ENCODE measurements at places on chromosomes 7 and 10.

- DNase-seq: peak; percentile 29
Measured at GRCh38 chr7:50119815-50120637, 27.0 kb upstream of the ZPBP start.

DNA sequence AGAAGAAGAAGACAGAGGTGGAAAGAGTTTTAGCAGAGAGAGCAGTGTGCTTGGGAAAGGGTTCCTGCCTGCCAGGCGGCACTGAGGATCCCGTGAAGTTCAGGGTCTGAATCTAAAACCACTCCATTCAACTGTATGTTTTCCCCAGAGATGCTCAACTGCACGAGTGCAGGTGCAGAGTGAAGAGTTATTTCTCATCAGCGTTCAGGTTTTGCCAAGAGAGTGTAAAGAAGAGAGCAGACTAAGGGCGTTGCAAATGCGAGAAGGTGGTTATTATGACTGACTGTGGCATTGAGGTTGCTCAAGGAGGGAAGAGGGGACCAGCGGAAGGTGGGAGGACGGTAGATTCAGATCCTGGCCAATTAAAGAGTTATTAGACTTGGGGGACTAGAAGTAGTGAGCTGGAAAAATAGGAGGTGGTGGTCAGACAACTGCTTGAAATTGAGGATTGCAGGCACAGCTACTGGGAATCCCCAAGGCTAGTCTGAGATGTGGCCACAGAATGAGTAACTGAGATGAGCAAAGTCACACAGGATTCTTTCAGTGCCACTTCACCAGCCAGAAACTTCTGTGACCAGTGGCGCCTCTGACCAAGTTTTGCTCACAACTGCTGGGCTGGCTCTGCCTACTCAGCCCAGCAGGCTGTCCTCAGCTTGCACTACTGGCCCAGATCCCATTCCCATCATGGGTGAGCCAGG is 29.1 kb downstream of the STRA8 start:
- DNase-seq: no peak

- DNase-seq: no peak
Measured at GRCh38 chr10:77564731-77565589, 72.6 kb downstream of the KCNMA1 start.

GRCh38 chr10:21519397-21519933 is 6.0 kb downstream of the SKIDA1 start:
- peak; percentile 53 for DNase-seq

DNA sequence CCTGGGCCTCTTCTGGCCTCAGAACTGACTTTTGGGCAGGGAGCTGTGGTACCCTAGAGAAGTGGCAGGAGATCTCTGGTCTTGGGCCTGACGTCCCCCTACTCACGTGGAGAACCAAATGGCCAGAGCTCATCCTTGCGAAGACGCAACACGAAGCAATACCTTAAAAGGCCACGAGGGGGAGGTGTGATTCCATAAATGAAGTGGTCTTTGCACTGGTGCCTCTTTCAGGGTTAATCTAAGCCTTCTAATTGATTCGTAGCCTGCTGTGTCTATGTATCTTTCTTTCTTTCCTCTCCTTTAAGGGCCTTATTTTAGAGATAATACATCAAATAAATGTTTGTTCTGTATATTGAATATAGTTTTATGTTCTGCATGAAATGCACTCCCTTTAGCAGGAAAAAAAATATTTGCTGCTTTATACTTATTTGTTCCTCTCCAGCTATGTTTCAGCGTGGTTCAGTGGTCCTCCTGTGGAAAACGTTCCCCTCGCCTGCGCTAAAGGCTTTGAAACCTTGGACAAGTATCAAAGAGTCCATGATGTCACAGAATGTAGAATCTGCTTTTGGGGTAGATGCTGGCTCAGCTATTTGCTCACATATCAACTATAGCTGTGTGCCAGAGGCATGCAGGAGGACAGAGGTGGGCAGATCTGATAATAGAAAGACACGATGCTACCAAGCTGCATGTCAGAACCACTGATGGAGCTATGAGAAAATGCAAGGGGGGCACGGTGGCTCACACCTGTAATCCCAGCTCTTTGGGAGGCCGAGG is 41.0 kb downstream of the STRA8 start:
- peak; percentile 88 for DNase-seq

GRCh38 chr10:106278383-106278782 is 886.1 kb downstream of the SORCS1 start:
- DNase-seq: no peak

GRCh38 chr10:51117794-51118193 is 43.5 kb downstream of the PRKG1 start:
- no peak for DNase-seq

- DNase-seq: peak; percentile 38
Measured at GRCh38 chr10:6988654-6989053, 408.6 kb upstream of the PRKCQ start.

DNA sequence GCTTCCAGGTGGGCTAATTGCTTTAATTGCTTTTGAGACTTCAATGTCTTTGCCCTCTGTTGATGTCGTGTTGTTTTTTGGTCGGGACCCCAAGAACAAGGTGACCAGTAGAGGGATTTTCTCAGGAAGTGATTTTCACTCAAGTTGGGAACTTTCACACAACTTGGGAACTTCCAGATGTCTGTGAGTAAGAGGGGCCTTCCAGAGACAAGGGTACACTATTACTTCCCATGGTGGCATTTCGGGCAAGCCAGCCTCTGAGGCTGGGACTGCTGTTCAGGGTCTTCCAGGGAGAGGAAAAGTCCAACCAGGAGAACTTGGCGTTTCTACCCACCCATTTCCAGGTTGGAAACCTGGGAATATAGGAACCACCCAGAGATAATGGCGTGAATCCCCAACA is 170.0 kb upstream of the CDCA7L start:
- no peak for DNase-seq

DNA sequence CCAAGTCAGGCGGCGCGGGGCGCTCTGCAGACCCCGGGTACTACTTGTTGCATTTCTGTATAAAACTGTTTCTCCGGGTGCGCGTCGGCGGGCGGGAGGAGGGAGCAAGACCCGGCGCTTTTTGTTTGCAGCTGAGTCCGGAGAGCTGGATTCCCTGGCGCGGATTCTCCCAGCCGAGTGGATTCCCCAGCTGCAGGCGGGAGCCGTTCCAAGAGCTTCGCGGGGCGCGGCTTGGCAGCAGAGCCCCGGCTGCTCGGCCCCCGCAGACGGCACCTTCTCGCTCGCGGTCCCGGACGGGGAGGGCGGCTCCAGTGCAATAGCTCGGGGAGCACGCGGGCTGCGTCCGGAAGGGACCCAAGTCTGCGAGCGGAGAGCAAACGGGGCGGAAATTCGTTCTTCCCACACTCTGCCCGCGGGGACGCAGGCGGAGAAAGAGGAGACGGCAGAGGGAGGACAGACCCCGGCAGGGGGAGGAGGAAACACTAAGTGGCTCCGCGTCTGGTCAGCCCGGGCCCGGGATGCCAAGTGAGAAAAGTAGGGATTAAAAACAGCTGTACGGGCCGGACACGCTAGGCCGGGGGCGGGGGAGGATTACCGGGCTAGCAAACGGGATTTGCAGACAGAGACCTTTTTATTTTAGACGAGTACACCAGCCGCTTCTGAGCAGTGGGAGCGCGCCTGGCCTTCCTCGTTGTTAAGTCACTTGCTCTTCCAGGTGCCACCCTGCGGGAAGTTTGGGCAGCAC is at the start of gene TRIL:
TRIL (minus strand) TSS at position 96 of the 745 bp plus-strand sequence. CDS start 284 bp downstream, outside the sequence.
- DNase-seq: peak; percentile 4

- no peak for DNase-seq
Measured at GRCh38 chr10:95327367-95327766, 36.6 kb upstream of the PDLIM1 start.

DNA sequence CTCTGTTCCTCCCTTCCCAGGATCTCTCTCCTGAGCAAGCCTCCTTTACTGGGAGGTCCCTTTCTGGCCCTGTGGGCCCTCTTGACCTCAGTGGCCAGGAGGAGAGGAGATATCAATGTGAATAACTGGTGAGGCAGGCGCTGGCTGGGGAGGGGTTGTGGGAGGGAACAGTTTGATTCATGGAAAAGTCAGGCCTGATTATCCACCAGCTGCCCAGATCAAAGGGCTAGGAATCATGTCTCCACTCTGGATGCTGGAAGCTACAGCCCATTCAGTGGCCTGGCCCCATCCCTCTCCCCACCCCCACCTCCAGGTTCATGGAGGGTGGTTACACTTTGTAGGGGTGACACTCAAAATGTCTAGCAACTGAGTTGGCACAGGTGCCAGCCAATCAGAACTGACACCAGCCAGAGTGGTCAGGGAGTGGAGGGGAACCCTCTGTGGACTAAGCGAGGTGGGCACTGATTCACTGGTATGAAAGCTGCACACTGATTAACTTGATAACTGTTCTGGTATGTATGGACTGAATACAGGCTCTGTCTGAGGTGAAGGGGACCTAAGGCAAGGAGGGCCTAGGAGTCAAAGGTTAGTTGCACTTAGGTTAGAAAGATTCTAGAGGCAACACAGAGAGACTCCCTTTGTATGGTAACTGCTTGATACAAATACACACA is 4.8 kb downstream of the PRRT4 start:
- DNase-seq: no peak

DNA sequence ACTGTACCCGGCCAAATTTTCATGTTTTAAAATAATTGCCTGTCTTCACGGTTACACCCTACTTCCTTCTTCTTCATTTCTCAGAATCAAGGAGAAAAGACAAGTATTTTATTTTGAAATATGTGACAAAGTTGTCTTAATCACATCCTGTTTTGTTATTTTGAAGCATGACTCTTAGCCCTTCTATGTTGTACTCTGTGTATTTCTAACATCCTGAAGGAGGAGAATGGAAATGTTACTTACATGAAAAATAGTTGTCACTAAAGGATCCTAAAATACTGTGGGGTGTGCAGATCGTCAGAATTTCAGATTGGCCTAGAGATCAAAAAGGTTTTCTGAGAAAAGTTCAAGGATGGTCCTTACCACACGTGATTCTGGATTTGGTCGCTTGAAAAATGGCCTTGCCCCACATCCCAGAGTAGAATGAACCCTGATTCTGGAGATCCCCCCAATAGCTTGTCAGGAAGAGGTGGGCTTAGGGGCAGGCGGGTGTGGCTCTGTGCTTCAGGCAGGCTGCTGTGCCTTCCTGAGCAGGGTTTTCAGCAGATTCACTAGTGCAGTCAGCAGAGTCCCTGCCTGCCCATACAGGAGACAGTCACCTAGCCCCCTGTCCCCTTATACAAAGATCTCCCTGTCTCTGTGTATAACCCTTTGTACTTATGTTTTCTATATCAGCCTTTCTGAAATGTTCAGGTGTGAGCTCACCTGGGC is 8.6 kb downstream of the UPP1 start:
- peak; percentile 68 for DNase-seq

GRCh38 chr7:158044482-158044823 is 543.2 kb downstream of the PTPRN2 start:
- DNase-seq: no peak

- no peak for DNase-seq
Measured at GRCh38 chr7:53470336-53470970, 435.0 kb downstream of the POM121L12 start.

GRCh38 chr7:45026984-45027773 is 27.2 kb downstream of the CCM2 start:
- peak; percentile 85 for DNase-seq

DNA sequence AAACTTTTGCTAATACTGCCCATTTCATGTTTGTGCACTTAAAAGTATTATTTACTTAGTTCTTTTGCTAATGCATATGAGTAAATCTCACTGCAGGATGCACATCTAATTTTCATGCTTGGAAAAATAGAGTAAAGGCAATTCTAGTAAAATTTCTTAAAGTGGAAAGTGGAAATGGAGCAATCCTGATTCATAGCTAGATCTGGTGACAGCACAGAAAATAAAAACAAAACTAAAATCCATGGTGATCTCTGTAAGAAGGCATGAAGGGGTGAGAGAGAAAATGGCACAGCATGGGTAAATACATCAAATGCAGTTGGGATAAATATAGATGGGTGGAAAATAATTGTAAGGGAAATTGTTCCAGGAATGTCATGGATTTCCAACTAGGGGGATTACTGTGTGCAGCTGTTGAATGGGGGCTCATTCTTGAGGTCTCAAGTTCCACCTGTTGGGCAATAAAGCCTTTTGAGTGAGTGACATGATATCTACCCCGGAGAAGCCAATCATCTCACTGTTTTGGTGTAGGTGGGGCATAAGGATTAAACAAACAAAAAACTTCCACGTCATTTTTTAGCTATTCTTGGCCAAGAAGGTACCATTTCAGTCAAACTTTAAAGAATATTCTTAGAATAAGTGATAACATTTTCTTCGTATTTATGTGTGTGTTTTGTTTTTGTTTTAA is 1.7 kb upstream of the MCU start:
- DNase-seq: no peak

GRCh38 chr7:28980451-28981160 is 22.5 kb upstream of the TRIL start:
- no peak for DNase-seq

GRCh38 chr10:25578061-25578460 is 356.0 kb upstream of the MYO3A start:
- DNase-seq: no peak

DNA sequence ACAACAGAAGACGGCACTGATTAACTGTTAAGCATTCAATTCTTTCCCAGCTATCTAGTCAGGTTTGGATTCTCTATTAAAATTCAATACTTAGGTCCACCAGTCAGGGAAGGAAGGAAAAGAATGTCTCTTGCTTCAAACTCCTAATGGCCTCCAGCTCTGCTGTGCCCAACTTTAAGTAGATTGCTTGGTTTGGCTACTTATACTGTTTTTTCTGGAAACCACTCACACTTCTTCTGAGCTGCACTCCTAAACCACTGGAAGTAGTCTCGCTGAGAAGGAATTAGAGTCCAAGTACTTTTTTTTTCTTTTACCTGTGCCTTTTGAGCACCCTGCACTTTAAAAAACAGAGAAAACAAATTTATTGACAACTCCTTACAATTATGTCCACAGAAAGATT is 26.7 kb upstream of the COL1A2 start:
- no peak for DNase-seq

GRCh38 chr10:90885176-90885575 is 13.4 kb downstream of the RPP30 start:
- DNase-seq: no peak

DNA sequence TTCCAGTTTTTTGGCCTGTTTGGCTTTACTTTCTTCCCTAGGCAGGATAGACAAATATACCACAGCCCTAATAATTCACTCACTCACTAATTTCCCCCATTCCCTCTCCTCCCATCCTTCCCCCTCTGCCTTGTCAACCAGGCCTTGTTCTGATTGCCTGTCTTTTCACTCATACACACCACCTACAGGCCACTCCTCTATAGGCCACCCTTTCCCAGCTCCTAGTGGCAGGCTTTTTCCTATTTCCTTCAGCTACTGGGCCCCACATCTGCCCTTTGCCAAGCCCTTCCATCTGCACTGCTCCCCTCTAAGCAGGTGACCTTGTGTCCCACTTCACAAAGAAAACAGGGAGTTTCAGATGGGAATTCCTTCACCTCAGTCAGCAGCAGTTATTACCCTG is 59.8 kb upstream of the MSRB2 start:
- DNase-seq: no peak

- DNase-seq: peak; percentile 82
Measured at GRCh38 chr7:143240291-143241168, 18.7 kb downstream of the TAS2R40 start.

DNA sequence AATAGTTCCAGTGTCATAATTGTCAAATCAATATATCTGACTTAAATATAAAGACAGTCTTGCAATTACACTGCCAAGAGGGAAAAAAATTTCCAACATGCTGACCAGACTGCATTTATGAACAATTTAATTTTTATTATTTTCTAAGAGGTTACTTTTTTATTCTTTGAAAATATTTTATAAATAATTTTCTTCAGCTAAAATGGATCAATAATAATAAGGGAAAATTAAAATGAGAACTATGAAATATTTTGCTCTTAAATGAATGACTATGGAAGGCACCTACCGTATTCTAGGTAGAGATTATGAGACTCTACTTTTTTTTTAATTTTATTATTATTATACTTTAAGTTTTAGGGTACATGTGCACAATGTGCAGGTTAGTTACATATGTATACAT is 1032.5 kb upstream of the LRRN3 start:
- no peak for DNase-seq
